ENCODE measurements at places on chromosomes 3 and 15.

DNA sequence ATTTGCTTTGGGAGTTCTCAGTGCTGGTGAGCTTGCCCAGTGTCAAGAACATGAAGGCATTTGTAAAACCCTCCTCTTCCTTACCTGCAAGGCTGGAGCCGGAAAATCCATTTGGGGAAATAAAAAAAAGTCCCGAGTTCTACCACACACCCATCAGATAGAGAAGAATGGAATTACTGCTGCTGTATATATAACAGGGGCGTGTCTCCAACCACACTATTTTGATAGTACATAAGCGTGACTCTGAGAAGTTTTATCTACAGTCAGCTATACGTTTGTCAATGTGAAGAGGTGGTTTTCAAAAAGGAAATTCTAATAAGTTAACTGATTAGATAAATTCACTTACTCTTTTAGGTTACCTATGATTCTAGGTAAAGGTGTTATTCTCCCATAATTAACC is 1.3 kb upstream of the CPA3 start:
- DNase-seq = no peak

GRCh38 chr3:25246913-25247312 is 181.2 kb upstream of the RARB start:
- no peak for DNase-seq

GRCh38 chr3:29914861-29915524 is 634.1 kb downstream of the RBMS3 start:
- no peak for DNase-seq

DNA sequence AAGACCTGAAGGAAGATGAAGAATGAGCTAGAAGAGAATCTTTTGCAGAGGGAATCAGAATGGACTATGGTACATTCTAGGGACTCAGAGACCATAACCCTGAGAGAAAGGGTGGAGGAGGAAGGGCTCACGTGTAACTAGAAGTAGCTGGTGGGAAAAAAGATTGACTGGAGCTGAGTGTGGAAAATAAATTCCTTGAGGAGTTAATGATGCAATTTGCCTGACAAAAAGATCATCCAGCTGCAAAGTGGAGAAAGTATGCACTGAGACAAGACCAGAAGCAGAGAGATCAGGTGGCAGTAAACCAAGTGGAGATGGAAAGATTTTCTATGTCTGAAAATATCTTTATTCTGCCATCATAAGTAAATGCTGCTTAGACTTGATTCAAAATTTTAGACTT is 52.9 kb upstream of the TBL1XR1 start:
- DNase-seq = no peak

DNA sequence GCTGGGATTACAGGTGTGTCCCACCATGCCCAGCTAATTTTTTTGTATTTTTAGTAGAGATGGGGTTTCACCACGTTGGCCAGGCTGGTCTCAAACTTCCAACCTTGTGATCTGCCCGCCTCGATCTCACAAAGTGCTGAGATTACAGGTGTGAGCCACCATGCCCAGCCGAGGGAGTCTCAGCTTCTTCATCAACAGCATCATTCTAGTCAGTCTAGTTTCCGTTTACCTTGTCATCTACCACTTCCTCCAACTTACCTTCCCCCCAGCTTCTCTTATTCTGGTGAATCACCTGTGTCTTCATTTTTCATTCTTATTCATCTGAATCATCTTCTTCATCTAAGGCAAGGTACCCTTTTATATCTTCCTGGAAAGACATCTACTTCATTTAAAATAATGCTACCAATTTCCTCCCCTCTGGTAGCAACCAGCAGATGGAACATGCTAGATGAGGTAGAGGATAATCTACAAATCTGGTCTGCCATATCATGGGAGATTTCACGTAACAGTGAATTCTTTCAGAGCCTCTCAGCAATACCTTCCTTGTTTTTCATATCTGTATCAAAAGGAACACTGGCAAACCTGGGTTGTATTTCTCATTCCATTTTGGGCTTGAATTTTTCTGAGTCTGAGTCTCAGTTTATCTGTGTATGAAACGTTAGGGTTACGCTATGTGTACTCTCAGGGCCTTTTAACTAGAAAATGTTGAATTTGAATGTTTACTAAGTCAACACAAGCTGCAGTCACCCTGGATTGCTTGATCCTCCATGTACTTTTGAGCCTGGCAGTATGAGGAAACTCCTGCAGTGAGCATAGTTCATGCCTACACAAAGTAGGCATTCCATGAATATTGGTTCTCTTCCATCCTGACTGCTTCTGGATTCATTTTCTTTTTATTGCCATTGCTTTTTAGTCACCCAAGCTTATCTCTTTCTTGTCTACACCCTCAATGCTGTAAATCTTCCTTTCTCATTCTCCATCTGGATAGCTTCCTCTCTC is 16.8 kb downstream of the LPP start:
- no peak for DNase-seq

DNA sequence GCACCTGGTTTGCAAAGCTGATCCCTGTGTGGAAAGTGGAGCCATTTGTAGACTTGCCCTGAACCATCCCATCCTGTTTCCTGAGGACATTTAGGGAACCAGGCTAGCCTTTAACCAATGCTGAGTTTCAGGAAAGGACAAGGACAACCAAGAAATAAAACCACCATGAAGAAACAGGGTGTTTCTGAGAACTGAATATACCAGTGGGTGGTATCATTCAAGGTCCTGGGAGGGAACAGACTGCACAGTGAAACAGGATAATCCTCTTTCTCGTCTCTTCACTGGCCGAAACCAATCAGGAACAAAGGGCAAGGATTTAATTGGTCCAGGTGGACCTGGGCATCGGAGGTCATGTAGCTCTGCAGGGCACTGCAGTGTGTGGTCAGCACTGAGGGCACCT is 21.8 kb downstream of the ZNF860 start:
- no peak for DNase-seq

- DNase-seq = no peak
These were observed 151.1 kb upstream of the OSTN start for GRCh38 chr3:191047930-191048329.

- DNase-seq = no peak
These were observed 262.3 kb downstream of the GAP43 start for GRCh38 chr3:115885621-115886020.

GRCh38 chr3:130627143-130627855 is 110.3 kb downstream of the COL6A6 start:
- DNase-seq = no peak

Data from C1 segment of cervical spinal cord (tissue), 14 donors.